Activated CD4-positive, alpha-beta T cell treated with anti-CD3 and anti-CD28 coated beads, Interleukin-2, amount 10 ng/mL, durations not matched to agents 24 days and 14 days (primary cell): ENCODE measurements at places on chromosomes 1 and 21. TPM values are rescaled to one million over a fixed set of nuclear protein-coding genes. Genes with fewer than 3 reads are reported as not detected.
A peak's percentile ranks its signal among the peaks of the same experiment; 100 is the strongest.

DNA sequence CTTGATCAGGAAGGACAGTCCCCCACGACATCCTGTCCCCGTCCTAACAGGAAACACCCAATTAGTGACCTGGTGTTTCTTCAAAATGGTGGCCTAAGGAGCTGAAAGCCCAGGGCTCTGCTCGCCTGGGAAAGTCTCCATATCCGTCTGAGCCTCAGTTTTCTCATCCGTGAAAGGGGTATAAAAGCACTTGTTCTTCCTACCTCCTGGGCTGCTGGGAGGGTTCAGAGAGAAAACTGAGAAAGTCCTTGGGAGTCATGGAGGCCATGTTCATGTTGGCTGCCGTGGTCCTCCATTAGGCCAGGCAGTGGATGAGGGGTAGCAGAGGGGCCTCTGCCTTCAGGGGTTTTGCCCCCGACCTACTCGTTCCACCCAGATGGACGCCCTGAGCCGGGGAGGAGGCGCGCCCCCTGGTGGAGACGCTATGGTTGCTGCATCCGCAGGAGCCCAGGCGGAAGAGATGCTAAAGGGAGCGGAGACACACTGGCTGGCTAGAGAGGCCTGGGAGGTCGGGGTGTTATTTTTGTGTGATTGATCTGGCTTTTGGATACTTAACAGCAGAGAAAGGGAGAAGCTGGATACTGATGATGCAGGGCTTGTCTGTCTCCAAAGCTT is 113.5 kb downstream of the PRDM2 start:
- no peaks in the 10 kb centered on the region for H3K27me3 ChIP-seq
- no peak overlapping the region for H3K4me3 ChIP-seq
- DNase-seq: peak; percentile 85
- peaks cover 2% of the 10 kb centered on the region for H3K4me1 ChIP-seq
- no peak overlapping the region for H3K27ac ChIP-seq

GRCh38 chr1:209845408-209845725 is 17.6 kb downstream of the UTP25 start:
- no peak overlapping the region for H3K27ac ChIP-seq
- no peak overlapping the region for H3K4me3 ChIP-seq
- peaks cover 14% of the 10 kb centered on the region for H3K4me1 ChIP-seq
- DNase-seq: no peak

GRCh38 chr21:31191553-31191952 is 152.5 kb downstream of the TIAM1 start:
- H3K27ac ChIP-seq: no peak overlapping the region
- DNase-seq: no peak
- peaks cover 65% of the 10 kb centered on the region for H3K36me3 ChIP-seq

S100A12 gene
- not detected in 2 replicates for total RNA-seq

GRCh38 chr1:70066711-70067110 is 138.7 kb downstream of the LRRC40 start:
- H3K27ac ChIP-seq: no peak overlapping the region
- H3K27me3 ChIP-seq: no peaks in the 10 kb centered on the region
- no peak for DNase-seq
- no peaks in the 10 kb centered on the region for H3K4me1 ChIP-seq
- H3K36me3 ChIP-seq: no peaks in the 10 kb centered on the region

- H3K4me1 ChIP-seq: no peaks in the 10 kb centered on the region
- H3K4me3 ChIP-seq: no peak overlapping the region
- no peak overlapping the region for H3K27ac ChIP-seq
- no peaks in the 10 kb centered on the region for H3K27me3 ChIP-seq
- no peak for DNase-seq
Observed at GRCh38 chr1:3241236-3241550, 172.2 kb downstream of the PRDM16 start.
